Activated CD8-positive, alpha-beta memory T cell treated with anti-CD3 and anti-CD28 coated beads for 4 hours (primary cell): ENCODE measurements at places on chromosomes 5 and 9.

DNA sequence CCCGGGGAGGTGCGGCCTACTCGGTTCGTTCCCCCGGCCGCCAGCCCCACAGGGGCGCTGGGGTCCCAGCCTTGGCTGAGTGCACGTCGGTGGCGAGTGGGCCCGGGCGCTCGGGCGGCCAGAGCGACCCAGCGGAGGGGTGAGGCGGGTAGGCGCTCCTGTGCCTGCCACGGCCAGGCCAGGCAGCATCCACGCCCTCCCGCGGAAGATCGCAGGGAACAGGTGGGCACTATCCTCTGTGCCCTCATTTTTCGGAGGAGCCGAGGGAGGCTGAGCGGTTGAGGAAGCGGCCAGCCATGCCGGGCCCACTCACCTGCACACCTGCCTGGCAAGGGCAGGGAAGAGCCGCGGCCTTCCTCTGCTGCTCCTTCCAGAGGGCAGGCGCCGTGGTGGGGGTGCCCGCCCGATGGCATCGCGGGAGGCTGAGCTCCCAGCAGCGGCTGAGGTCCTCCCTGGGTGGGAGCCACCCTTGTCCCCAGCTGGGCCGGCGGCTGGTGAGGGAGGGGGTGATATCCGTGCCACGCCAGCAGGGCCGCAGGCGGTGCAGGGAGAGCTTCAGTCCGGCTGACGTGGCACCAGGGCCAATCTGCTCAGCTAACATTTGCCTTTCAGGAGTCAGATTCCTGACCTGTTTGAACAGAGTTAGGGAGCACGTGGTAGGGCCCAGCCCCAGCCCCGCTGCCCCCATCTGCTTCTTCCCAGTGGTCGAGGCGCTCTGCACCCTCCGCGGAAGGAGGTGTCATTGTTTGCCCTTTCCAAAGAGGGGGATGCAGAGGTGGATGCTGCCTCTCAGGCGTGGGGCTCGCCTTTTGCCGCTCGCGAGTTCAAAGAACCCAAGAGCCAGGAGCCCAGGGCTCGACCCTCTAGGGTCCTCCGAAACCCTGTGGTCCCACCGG lies 1.6 kb upstream of the SEC16A start:
- no peak for DNase-seq

GRCh38 chr9:124512806-124513204 lies 5.6 kb upstream of the NR5A1 start:
- DNase-seq, result no peak

DNA sequence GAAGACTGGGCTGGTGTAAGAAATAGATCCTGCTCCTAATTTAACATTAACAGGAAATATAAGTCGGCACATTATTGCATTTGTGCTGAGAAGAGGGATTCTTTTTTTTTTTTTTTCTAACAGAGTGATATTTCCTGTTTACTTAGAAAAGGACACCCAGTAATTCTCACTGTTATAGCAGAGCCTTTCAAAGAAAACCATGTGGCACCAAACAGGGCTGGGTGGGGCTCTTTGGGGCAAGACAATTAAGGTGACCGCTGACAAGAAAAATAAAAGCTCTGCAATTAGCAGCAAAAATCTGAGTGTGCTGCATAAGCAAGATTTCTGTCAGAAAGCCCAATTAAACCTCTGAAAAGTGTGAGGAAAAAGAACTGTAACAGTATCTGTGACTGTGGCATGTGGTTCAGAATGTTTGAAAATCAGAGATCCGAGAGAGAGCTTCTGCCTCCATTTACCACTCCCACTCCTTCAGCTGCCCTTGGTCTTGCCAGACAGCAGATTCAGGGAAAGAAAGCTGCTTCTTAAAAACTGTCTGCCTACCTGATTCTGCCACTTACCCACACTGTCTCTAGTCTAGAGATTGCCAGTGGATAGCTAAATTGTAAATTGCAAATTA lies 77.1 kb upstream of the IQGAP2 start:
- DNase-seq, result peak; percentile 12

DNA sequence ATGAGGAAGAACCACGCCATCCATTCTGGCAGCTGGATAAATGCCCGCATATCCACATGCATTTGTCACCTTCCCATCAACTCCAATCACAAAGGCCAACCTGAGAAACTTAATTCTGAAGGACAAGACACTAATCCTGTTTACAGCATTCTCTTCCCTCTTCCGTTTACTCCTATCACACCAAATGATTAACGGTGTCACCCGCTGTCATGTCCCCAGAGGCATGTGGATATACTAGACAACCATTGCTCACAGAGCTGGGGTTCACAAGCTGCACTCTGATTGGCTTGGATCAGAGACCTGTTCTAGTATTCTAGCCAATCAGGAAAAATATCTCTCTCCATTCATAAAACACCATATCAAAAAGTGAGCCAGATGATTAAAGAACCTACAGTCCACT lies 3.6 kb downstream of the MACROH2A1 start:
- DNase-seq, result no peak

- no peak for DNase-seq
These were observed 28.1 kb upstream of the UGCG start for GRCh38 chr9:111868475-111868874.
